ENCODE measurements at places on chromosomes 11 and 22. TPM values are rescaled to one million over a fixed set of nuclear protein-coding genes. Genes with fewer than 3 reads are reported as not detected.

GRCh38 chr11:75143420-75143731, 7.5 kb upstream of the SLCO2B1 start:
- DNase-seq, result no peak

The USP47 gene
- total RNA-seq, result 97.0 TPM

- no peak for DNase-seq
Observed at GRCh38 chr22:48338793-48339705, 1488.6 kb downstream of the BRD1 start.

DNA sequence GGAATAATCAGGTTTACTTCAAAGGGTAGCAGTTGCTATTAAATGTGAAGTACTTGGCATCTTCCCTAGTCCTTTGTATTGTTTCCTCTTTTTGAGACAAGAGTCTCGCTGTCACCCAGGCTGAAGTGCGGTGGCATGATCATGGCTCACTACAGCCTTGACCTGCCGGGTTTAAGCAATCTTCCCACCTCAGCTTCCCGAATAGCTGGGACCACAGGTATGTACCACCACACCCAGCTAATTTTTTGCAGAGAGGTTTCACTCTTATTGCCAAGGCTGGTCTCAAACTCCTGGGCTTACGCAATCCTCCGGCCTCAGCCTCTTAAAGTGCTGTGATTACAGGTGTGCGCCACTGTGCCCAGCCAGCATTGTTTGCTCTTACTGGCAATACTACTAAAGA, 36.2 kb upstream of the RAPSN start:
- no peak for DNase-seq

DNA sequence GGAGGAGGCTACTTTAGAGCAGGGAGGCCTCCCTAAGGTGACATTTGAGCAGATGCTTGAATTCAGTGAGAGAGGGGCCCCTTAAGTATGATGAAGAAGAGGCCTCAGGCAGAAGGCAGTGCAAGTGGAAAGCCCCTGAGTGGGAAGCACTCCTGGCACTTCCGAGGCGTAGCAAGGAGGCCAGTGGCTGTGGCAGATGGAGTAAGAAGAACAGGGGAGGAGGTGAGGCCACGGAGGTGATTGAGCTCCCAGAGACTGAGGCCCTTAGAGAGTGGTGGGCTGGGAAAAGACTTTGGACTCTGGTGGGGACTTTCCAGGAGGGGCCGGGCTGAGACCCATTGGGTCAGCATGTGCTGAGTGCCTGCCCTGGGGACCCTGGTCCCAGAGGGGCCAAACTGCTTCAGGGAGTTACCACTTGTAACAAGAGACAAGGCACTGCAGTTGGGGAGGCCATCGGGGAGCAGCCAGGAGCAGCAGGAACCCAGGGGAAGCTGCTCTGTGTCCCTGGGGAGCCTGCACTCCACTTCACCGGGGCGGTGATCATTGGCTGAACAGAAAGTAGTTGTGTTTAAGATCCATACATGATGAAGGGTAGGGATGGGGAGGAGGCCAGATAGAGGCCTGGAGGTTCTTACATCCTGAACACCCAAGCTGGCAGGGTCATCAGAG, 2.5 kb upstream of the CENPM start:
- no peak for DNase-seq

The ALDH3B2 gene
- total RNA-seq, result not detected

DNA sequence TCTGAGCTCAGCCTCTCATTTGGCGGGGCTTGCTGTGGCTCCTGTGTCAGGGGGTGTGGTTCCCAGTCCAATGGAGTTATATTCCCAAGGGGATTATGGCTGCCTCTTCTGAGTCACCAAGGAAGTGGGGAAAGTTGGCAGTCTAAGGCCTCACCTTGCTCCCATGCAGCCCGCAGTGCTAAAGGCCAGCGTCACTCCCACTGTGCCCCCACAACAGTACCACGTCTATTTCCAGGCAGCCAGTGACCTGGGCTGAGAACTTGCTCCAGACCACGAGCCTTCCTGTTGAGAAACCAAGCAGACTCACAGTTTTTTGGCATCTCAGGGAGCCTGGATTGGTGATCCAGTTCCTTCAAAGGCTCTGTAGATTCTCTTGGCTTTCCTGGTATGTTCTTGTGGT, 45.6 kb downstream of the OR2AT4 start:
- no peak for DNase-seq

The TYR gene
- not detected for total RNA-seq

The RASL10A gene
- total RNA-seq, result 0.30 TPM

- DNase-seq, result no peak
Observed at GRCh38 chr11:66290330-66290621, 1.3 kb upstream of the YIF1A start.
